ENCODE measurements at places on chromosomes 2 and 18.

GRCh38 chr2:60051991-60052390 is 501.5 kb downstream of the BCL11A start:
- no peak for DNase-seq

GRCh38 chr18:36728345-36728744 is 100.5 kb downstream of the TPGS2 start:
- DNase-seq, result no peak

DNA sequence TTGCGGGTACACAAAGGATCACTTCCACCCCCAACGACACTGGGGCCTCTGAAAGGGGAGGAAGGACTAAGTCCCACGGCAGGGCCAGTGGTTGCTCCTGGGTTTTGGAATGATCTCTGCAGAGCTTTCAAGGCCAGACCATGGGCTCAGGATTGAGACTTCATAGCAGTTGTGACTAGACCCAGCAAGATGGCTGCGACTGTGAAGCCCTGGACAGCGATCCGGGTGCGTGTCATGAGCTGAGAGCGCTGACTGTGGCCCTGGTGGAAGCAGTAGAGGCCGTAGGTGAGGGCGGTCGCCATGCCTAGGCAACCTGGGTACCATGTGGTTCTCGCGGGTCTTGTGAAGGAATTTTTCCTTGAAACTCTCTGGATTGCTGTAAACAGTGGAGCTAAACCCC is 27.3 kb downstream of the NCL start:
- DNase-seq, result no peak

- no peak for DNase-seq
Measured at GRCh38 chr2:159283529-159283928, 3.0 kb downstream of the WDSUB1 start.

- no peak for DNase-seq
Measured at GRCh38 chr2:33859811-33860461, 260.8 kb upstream of the FAM98A start.

All from mucosa of gallbladder (tissue), 1 donor.